ENCODE measurements at places on chromosomes 2 and 18. TPM values are rescaled to one million over a fixed set of nuclear protein-coding genes. Genes with fewer than 3 reads are reported as not detected.

The MC4R gene
- total RNA-seq = not detected

The GNAL gene
- total RNA-seq = 12.0 TPM

The RAD51AP2 gene
- total RNA-seq = not detected

The RNF25 gene
- total RNA-seq = 22.1 TPM

The FAM210A gene
- total RNA-seq = 12.2 TPM

The SPDYA gene
- total RNA-seq = 2.8 TPM

The UGT1A8 gene
- not detected for total RNA-seq

The RBM44 gene
- total RNA-seq = 2.5 TPM

The ADGRF3 gene
- total RNA-seq = 0.13 TPM

The MAP2 gene
- 19.6 TPM for total RNA-seq

The GATA6 gene
- total RNA-seq = 28.7 TPM

The ANKRD30BL gene
- not detected for total RNA-seq

The TUBA4B gene
- total RNA-seq = not detected

The MLPH gene
- 10.1 TPM for total RNA-seq

The ST8SIA5 gene
- total RNA-seq = 0.42 TPM

The CIB4 gene
- not detected for total RNA-seq

The CNGA3 gene
- not detected for total RNA-seq

The KIF5C gene
- total RNA-seq = 3.4 TPM

The TTN gene
- total RNA-seq = 41.7 TPM

The PSMA8 gene
- total RNA-seq = not detected

The TRMT61B gene
- 14.7 TPM for total RNA-seq

The TTC39C gene
- total RNA-seq = 21.2 TPM

The EVA1A gene
- total RNA-seq = 3.1 TPM

The TLX2 gene
- total RNA-seq = not detected

The PIEZO2 gene
- total RNA-seq = 8.8 TPM

- DNase-seq = no peak
Observed at GRCh38 chr2:12928775-12929401, 212.2 kb downstream of the TRIB2 start.

- no peak for DNase-seq
Observed at GRCh38 chr2:14011190-14011589, 621.3 kb upstream of the LRATD1 start.

DNA sequence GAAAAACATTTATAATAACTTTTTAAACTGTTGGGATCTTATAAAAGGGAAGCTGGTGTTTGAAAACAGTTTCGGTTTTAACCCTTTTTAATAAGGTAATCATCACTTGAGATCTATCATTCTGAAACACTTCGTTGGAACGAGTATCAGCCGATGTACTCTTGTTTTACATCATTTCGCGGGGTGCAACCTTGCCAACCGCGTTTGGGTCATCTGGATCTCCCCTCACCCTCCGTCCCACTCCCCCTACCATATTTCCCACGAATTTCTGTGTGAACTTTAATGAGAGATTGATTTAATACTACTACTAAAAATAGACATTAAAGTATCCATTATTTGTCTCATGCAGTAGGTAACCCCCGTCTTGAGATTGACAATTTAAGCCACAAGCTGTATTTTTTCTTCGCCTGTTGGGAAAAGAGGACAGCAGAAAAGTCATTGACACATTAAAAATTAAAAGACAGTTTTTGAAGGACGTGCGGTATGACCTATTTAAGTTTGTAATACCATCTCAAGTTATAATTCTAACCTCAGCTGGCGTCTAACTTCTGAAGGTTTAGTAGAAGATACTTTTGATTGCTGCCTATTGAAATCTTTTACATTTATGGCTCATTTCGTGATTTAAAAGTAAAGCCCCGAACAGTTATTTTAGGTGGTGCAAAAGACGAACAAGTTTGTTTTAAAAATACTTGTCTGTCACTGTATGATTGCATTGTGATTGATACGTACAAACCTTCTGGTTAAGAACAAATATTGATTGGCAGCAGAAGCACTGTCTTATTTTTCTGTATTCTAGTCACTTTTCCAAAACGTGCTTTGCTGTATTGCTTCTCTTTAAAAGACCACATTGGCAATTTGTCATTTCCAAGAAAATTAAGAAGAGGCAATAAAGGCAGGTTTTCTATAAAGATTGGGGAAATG, 1.5 kb downstream of the CREB1 start:
- DNase-seq = no peak

- no peak for DNase-seq
Observed at GRCh38 chr2:197673606-197674005, 1.8 kb downstream of the RFTN2 start.

- DNase-seq = no peak
Observed at GRCh38 chr2:229914171-229914570, 7.6 kb downstream of the TRIP12 start.

DNA sequence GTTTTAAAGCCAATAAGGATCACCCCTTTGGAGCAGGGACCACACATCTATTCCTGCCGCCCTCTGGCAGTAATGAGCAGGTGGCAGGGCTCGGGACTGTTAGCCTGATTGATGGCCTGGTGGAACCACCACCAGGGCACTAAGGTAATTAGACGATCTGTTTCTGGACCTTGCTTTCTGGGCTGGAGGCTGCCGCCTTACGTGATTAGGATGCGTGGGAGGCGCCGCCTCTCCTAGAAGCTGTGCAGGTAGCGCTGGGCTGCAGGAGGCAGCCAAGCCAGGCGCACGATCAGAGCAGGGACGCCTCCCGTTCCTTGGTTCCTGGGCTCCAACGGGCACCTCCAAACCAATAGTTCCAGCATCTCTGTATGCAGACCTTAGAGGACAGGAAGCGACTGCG, 242.6 kb upstream of the RAB12 start:
- no peak for DNase-seq

GRCh38 chr18:58391231-58391825, 237.6 kb downstream of the ALPK2 start:
- DNase-seq = no peak

- DNase-seq = no peak
Observed at GRCh38 chr2:31378791-31379501, 35.6 kb downstream of the XDH start.

- DNase-seq = no peak
Observed at GRCh38 chr2:159168707-159169106, 117.8 kb downstream of the WDSUB1 start.

GRCh38 chr2:153811516-153811915, 60.2 kb upstream of the GALNT13 start:
- no peak for DNase-seq

- DNase-seq = no peak
Observed at GRCh38 chr2:241967467-241968144, 98.1 kb downstream of the RTP5 start.

- DNase-seq = no peak
Observed at GRCh38 chr2:168713325-168713724, 89.1 kb upstream of the NOSTRIN start.

GRCh38 chr2:69709290-69709689, 32.6 kb upstream of the ANXA4 start:
- no peak for DNase-seq

- no peak for DNase-seq
Observed at GRCh38 chr18:3554091-3554601, 104.2 kb downstream of the TGIF1 start.

GRCh38 chr2:106160786-106161261, 33.3 kb downstream of the UXS1 start:
- no peak for DNase-seq

DNA sequence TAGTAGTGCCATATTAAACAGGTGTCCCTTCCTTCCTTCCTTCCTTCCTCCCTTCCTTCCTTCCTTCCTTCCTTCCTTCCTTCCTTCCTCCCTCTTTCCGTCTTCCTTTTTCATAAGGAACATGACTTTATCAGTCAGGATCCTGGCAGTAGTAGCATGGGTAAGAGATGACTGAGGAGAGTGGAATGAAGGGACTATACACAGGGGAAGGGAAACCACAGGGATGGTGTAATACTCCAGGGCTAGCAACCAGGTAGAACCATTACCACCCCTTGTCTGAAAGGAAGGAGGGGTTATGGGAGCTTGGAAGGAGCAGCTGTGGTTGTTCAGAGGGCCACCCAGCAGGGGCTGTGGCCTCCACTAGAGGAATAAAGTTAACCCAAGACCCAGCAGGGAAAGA, 23.2 kb upstream of the KDM3A start:
- no peak for DNase-seq

DNA sequence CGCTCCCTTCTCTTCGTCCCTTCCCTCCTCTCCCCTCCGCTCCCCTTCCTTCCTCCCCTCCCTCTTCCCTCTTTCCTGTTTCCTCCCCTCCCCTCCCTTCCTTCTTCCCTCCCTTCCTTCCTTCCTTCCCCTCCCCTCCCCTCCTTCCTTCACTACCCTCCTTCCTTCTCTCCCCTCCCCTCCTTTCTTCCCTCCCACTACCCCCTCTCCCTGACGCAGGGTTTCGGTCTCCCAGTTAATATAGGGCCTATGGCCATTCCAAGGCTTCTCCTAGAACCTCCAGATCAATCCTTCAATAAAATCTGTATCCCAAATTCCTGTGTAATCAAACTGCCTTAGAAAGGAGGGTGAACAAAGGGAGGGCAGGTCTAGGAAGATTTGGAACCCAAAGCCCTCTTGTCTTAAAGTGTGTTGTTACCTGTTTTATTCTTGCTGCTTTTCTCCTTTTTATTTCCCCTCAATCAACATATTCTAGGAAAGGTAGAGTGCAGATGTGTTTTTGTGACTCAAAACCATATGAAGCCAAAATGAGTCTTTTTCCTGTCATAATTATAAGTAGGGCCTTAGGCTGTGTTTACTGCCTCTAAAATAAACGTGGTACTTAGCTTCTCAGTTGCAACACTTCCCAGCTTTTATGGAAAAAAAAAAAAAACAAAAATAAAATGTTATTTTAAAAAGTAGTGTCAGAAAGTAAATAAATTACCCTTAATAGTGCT, 53.7 kb downstream of the GPD2 start:
- no peak for DNase-seq

DNA sequence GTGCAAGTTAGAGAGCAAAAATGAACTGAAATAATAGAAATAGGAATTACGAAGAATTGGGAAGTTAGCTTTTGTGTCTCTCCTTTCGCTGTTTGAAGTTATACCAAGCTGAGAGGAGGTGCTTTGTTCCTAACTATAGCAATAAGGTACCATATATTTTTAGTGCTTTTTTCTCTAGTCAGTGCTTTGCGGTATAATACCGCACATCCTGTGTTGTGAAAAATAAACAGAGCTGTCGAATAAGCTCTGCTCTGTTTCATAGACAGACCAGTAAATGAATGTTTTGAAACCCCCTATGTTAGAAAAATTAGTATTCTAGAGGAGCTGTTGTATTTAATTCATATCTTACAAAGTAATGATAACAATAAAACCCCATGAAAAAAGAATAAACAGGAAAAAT, 130.8 kb downstream of the MAP4K4 start:
- DNase-seq = no peak

- DNase-seq = no peak
Observed at GRCh38 chr18:47781561-47781960, 148.9 kb downstream of the SMAD2 start.

DNA sequence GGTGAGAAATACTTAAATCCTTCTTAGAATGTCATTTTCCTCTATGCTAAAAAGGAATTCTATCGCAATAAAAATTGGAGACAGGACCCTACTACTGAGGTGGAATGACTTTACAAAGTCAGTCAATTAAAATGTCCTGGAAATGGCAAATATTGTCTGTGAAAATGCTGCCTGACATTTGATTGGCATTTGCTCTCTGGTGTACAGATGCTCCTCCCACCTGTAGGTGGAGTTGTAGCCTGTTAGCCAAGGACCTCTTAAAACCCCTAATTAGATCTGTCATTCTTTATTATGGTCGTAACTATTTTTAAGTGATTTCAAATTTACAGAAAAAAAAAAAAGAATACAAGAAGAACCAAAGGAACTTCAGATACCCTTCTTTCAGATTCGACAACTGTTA, 393.1 kb upstream of the KLHL29 start:
- no peak for DNase-seq

DNA sequence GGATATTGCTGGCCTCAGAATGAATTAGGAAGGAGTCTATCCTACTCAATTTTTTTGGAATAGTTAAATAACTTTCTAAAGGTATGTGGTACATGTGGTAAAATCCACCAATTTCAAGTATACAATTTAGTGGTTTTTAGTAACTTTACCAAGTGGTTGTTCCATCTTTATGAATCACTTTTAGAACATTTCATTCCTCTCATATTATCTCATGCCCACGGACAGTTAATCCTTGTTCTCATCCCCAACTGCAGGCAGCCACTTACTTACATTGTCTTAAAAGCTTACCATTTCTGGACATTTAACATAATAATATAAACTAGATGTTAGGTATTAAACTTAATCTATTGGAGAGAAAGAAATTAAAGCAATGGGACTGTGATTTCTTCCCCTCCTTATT, 146.3 kb upstream of the ZC3H15 start:
- DNase-seq = no peak

- no peak for DNase-seq
Observed at GRCh38 chr2:33518929-33519328, 42.5 kb downstream of the RASGRP3 start.

DNA sequence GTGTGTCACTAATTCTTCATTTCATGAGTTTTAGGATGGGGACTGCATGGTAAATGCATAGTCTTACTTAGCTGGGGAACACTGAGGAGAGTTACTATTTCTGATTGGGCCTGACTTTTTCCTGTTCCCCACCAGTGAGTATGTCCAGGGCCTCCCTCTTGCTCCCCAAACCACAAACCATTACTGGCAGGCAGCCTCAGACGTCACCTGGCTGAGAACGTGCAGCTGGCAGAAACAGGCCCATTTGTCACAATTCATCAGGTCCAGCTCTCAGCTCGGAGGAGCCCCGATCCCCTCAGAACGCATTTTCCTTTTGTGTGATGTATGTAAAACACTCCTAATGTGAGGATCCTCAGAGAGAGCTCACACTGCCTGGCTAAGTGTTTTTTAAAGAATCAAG, 71.7 kb upstream of the SIX3 start:
- no peak for DNase-seq

GRCh38 chr2:239934571-239935171, 90.5 kb downstream of the NDUFA10 start:
- DNase-seq = peak; percentile 84

DNA sequence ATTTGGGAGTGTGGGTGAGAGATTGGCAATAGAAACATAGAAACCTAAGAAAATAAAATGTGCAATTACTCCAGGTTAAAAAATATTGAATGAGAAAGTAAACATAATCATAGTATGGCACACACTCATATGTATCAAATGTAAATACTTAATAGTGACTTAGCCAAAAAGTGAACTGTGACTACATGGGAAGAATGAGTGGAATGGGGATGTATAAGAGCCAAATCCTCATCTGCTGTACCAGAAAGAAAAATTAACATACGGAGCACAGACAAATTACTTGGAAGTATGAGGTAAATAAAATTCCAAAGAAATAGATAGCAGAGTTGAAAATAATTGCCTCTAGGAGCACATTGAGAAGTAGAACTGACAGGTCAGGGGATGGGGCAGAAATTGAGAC, 4.0 kb downstream of the FLACC1 start:
- no peak for DNase-seq

- no peak for DNase-seq
Observed at GRCh38 chr2:38631976-38632375, 29.2 kb upstream of the HNRNPLL start.

GRCh38 chr2:10380048-10380926, 67.8 kb downstream of the ODC1 start:
- DNase-seq = no peak

Data from aorta (tissue), 5 donors.